ENCODE measurements at places on chromosomes 6 and 20. TPM values are rescaled to one million over a fixed set of nuclear protein-coding genes. Genes with fewer than 3 reads are reported as not detected.

Gene SMOC2
- 1.9 TPM for polyA plus RNA-seq

Gene GPSM3
- polyA plus RNA-seq: 8.0 TPM

Gene TBXT
- not detected for polyA plus RNA-seq

Gene CRISP3
- not detected for polyA plus RNA-seq

Gene SMLR1
- 20.8 TPM for polyA plus RNA-seq

Gene LHFPL5
- polyA plus RNA-seq: not detected

Gene TIAM2
- 0.62 TPM for polyA plus RNA-seq

Gene NRSN1
- not detected for polyA plus RNA-seq

Gene GSTA3
- polyA plus RNA-seq: not detected

Gene SLC12A5
- polyA plus RNA-seq: 1.5 TPM

Gene CDSN
- not detected for polyA plus RNA-seq

Gene SALL4
- 0.71 TPM for polyA plus RNA-seq

Gene RAD21L1
- polyA plus RNA-seq: not detected

Gene CYP39A1
- 12.0 TPM for polyA plus RNA-seq

Gene FAM83D
- 1.1 TPM for polyA plus RNA-seq

Gene APCDD1L
- polyA plus RNA-seq: 0.04 TPM

Gene FAM83B
- polyA plus RNA-seq: 0.07 TPM

Gene ZBP1
- polyA plus RNA-seq: 0.13 TPM

Gene BFSP1
- 0.14 TPM for polyA plus RNA-seq

Gene LAMA5
- polyA plus RNA-seq: 13.9 TPM

Gene MCHR2
- polyA plus RNA-seq: not detected

Gene CASS4
- polyA plus RNA-seq: 0.26 TPM

Gene WFDC10B
- polyA plus RNA-seq: not detected

Gene HLA-DMA
- 15.1 TPM for polyA plus RNA-seq

Gene LY6G6D
- polyA plus RNA-seq: not detected

Gene BTBD9
- 6.0 TPM for polyA plus RNA-seq

Gene SLC26A8
- polyA plus RNA-seq: 0.26 TPM

Gene ATP5F1E
- polyA plus RNA-seq: 148 TPM

Gene BACH2
- 2.0 TPM for polyA plus RNA-seq

Gene SYNE1
- 10.2 TPM for polyA plus RNA-seq

Gene EDN3
- polyA plus RNA-seq: not detected

Gene BPIFB2
- polyA plus RNA-seq: 1.0 TPM

Gene GABRR2
- polyA plus RNA-seq: 0.10 TPM

Gene TAAR6
- polyA plus RNA-seq: not detected

Gene HDGFL1
- polyA plus RNA-seq: not detected

Gene POLR1H
- 27.5 TPM for polyA plus RNA-seq

Gene KCNK16
- not detected for polyA plus RNA-seq

Gene TDRD6
- 0.97 TPM for polyA plus RNA-seq

Gene METTL24
- 0.23 TPM for polyA plus RNA-seq

Gene LINC00237
- not detected for polyA plus RNA-seq

Gene HLA-DRB1
- 35.7 TPM for polyA plus RNA-seq

Gene C6orf52
- 0.71 TPM for polyA plus RNA-seq

Gene RHAG
- 0.07 TPM for polyA plus RNA-seq

Gene LKAAEAR1
- not detected for polyA plus RNA-seq

Gene FABP7
- not detected for polyA plus RNA-seq

Gene IBTK
- polyA plus RNA-seq: 14.1 TPM

Gene EBF4
- 4.0 TPM for polyA plus RNA-seq

Gene WASF1
- 3.3 TPM for polyA plus RNA-seq

Gene SLC13A3
- polyA plus RNA-seq: 8.8 TPM

Gene ZC3H12D
- 0.27 TPM for polyA plus RNA-seq

Gene SYNDIG1
- polyA plus RNA-seq: 0.05 TPM

Gene GINM1
- 21.1 TPM for polyA plus RNA-seq
